ENCODE measurements at places on chromosomes 3 and 15.

DNA sequence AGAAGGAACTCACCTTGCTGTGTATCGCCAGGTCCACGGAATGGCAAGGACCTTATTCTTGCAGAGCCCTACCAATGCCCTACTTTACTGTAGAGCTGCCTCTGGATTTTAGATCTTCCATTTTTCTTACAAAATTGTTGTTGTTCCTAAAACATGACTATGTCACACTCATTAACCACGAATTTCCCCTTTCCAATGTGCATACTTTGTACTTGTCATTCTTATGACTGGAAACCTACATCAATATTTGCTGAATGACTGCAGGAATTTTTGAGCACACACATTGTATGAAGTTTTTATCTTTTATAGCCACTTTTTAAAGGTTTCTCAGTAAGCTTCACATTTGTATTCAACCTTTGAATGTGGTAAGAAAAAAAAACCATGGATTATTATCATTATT, 35.9 kb upstream of the CMSS1 start:
- DNase-seq = no peak

DNA sequence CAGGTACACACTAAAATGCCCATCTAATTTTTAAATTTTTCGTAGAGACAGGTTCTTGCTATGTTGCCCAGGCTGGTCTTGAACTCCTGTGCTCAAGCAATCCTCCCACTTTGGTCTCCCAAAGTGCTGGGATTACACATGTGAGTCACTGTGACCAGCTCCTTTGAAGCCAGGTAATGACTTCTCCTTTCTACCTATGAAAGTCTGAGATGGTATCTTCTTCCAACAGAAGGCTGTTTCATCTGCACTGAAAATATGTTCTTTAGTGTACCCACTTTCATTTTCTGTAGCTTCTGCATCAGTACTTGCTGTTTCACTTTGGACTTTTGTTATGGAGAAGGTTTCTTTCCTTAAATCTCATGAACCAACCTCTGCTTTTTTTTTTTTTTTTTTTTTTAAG, 8.8 kb downstream of the OIP5 start:
- DNase-seq = no peak

DNA sequence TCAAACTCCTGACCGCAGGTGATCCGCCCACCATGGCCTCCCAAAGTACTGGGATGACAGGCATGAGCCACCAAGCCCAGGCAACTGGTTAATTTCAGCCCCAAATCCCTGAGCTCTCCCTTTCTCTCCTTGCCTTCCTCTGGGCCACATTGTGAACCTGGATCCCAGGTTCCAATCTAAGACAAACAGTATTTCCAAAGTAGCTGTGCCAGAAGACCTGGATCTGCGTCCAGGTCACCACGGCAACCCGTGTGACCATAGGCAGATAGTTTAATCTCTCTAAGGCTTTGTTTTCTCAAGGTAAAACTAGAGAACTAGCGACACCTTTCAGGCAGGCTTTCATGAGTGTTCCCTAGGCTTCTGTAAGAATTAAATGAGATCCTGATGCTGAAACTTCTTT, 5.9 kb upstream of the RBPMS2 start:
- DNase-seq = no peak

GRCh38 chr3:170725285-170725731, 139.4 kb upstream of the SLC7A14 start:
- DNase-seq = no peak

DNA sequence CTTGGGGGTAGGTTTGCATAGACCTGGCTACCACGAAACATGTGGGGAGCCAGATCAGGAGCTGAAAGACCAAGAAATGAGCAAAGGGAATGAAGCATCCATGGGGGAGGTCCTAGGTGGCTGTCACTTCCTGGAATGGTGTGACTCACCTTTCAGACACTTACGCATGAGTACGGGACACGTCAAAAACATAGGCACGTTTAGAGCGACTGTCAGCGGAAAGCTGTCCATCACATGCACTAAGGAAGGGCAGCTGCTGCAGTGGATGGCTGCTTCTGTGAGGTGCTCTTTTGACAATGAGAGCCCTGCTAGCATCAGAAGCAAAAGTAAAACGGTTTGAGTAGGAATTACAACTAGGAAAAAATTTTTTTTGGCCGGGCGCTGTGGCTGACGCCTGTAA, 244.6 kb upstream of the CCDC54 start:
- no peak for DNase-seq

DNA sequence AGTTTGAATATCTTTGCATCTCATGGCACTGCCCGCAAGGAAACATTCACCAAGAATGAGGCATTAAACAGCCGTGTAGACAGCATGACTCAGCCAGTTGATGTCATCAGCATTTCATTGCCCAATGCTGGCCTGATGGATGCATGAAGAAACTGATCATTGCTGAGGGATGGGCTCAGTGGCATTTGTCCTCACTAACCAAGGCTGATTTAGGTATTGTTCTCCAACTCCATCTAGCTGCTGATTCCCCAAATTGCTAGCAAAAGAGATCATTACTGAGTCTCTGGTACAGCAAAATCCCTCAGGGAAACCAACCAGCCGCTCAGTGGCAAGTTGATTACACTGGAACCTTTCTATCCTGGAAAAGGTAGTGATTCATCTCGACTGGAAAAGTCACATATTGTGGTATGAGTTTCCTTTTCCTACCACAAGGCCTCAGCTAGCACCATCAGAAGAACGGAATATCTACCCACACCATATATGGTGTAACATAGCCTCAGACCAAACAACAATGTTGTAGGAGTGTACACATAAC, 186.5 kb upstream of the GAP43 start:
- DNase-seq = no peak

DNA sequence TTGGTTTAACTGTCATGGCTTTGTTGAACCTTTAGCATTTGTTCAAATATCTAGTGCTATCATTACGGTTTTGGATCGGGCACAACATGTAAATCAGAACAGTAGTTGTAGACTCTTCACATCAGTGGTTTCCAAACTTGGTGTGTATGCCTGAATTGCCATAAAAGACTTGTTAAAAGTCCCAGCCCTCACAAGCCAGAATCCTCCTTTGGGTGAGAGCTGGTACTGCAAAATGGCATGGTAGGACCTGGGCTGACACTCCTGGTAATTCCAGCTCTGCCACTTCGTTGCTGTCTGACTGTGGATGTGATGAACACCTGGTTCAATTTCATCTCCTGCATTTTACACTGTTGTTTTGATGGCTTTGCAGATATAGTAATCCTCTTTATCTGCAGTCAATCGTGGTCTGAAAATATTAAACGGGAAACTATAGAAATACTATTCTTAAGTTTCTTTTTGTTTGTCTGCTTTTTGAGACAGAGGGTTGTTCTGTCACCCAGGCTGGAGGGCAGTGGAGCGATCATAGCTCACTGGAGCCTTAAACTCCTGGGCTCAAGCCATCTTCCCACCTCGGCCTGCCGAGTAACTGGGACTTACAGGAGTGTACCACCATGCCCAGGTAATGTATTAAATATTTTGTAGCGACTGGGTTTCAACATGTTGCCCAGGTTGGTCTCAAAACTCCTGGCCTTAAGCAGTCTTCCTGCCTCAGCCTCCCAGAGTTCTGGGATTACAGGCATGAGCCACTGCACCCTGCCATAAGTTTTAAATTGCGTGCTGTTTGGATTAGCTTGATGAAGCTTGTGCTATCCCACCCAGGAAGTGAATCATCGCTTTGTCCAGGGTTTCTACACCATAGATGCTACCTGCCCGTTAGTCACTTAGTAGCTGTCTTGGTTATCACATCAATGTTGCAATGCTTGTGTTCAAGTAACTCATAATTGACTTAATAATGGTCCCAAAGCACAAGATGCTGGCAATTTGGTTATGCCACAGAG, 61.6 kb downstream of the RAB7A start:
- no peak for DNase-seq

- no peak for DNase-seq
These were observed 31.9 kb upstream of the RTP4 start for GRCh38 chr3:187336322-187336721.

GRCh38 chr3:169241991-169242707, 421.4 kb downstream of the MECOM start:
- DNase-seq = no peak

GRCh38 chr3:72446218-72447058, 401.8 kb downstream of the SHQ1 start:
- DNase-seq = no peak

- DNase-seq = no peak
These were observed 23.2 kb downstream of the ILDR1 start for GRCh38 chr3:121998611-121999473.

DNA sequence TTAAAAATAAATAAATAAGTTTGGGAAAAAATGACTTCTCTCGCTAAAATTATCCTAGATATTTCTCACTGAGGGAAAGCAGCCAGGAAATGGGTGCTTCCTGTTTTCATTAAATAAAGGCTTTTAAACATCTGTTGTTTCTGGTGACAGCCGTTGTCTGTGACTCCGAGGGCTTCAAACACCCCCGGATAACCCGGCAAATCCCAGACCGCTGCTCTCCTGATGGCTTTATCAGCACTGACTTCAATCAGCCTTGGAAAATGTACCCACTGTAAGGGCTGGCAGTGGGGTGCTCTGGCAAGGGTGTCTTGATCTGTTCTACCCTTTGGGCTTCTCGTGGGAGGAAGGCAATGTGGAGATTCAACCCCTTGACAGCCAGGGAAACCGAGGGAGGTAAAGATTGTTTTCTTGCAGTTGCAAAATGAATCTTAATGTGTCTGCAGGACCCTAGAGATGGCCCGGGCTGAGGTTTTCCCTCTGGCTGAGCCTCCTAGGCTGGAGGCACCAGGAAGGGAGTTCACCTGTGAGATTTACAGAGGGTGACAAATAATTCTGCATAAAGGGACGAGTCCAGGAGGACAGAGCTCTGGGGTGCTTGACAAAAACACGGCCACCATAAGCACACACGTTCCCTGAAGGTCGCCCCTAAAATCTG, 33.6 kb upstream of the SEC13 start:
- DNase-seq = no peak

- DNase-seq = no peak
These were observed 203.9 kb downstream of the MINAR1 start for GRCh38 chr15:79635897-79636561.

- no peak for DNase-seq
These were observed 212.4 kb downstream of the IL5RA start for GRCh38 chr3:2897821-2898220.

DNA sequence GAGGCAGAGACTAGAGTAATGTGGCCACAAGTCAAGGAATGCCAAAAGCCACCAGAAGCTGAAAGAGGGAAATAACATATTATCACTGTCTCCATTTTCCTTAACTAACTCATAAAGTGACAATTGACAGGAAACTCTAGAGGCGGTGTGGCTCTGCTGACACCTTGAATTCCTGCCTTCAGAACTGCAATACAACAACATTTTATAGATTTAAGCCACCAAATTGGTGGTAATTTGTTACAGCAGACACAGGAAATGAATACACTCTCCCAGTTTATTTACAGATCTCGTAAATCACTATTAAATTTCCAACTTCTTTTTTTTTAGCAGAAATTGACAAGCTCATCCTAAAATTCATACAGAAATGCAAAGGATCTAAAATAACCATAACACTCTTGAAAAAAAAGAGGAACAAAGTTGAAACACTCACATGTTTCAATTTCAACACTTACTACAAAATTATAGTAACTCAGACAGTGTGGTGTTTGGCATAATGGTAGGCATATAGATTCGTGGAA, 449.9 kb downstream of the OTOL1 start:
- no peak for DNase-seq

DNA sequence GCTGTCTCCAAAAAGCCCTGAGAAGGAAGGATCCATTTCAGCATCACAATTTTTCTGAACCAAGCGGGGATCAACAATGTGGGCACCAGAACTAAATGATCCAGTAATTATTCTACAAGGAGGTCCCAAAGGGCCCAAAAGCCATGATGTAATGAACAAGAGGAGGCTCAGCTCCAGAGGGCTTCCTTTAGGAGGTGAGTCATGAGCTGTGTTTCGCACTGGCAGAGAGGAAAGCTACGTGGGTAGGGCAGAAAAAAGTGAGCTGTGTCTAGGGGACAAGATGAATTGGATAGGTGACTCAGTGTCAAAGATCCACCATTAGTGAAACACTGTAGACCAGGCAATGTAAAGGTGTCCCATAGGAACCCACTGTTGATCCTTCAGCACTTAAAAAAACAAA, 113.4 kb downstream of the RORA start:
- DNase-seq = no peak

DNA sequence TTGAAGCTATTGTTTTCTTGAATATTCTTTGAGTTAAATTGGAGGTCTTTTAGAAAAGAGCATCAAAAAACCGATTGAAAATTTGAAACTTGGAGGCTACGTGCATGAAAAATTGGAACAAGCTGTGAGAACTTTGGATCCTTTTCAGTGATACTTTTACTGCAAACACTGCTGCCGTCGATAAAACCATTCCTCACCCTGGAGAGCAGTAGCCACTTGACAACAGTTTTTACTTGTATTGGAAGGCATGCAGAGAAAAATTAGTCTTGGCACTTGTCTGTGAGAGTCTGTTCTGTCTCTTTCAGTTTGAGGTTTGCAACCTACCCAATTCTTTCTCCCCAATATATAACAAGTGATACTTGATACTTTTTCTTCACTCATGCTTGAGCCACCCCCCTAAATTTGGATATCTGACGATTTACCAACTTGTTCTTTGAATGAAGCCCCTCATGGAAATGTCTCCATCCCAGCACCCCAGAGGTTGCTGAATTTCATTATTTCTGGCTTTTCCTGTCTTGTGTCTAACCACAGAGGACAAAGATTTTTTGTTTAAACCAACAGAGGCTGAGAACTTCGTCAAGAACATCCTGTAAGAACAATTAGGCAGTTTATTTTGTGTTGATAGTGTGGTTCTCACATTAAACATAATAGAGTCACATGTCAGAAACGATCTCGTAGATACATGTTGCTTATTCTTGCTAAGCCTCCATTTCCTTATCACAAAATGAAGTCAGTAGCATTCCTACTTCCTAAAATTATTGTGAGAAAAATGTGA, 307.3 kb upstream of the PLSCR5 start:
- no peak for DNase-seq

DNA sequence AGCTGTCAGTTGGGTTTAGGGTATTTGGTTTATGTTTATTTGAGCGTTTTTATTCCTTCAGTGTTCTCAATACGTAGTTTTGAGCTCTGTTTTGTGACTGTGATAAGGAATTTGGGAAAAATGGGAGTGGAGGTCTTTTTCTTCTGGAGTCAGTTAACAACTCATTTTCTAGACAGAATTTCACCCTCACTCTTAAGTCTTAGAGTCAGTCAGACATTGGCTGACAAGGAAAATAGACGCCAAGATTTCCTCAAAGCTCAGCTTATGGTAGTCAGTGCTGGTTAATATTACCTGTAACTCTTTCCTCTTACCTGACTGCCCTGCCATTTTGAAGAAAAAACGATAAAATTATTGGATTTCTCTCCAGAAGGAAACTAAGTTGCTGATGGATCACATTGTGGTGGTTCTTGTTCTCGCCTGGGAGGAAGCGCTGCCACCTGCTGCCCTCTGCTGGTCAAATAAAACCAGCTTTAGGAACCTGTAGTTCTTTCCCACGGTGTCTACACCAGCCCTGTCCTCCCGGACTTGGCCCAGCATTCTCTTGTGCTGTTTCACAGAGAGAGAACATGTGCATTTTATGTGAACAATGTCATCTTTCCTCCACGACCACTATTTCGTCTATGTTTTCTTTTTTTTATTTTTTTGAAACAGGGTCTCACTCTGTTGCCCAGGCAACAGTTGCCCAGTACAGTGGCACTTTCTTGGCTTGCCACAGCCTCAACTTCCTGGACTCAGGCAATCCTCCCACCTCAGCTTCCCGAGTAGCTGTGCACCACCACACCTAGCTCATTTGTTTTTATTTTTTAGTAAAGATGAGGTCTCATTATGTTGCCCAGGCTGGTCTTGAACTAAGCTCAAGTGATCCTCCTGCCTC, 41.4 kb upstream of the UMPS start:
- no peak for DNase-seq

Measured in NCI-H187 treated with DMSO at 0.1 percent for 48 hours (cell line).